ENCODE measurements at places on chromosomes 6 and 20.

DNA sequence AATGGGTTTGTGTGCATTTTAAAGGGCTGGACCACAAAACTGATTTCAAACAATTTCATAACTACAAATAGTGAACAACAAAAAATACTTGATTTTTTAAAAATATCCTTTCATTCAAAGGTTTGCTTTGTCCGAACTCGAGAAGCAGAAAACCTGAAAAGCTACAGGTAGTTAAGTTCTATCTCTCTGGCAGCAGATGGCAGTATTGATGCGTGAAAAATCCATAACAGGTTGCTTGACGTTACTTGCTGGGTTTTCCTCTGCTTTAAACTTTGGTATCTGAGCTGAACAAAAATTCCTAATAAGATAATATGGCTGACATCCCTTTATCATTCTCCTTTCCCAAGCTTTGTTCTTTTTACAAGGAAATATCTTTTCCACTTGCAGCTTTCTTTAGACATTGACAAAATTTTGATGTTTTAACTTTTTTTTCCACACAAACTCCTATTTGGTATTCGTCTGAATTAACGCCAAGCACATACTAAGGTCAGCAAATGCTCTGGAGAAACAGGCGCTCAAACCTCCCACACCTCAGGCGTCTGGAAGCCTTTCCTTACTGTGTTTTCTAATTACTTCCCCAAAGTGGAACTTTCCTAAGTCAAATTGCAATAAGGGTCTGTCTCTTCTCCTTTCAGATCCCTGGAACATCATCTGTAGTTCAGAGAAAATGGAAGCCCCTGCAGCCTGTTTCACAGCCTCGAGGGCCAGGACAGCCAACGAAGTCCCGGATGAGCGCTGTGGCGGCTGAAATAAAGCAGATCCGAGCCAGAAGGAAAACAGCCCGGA lies 50.3 kb upstream of the GFRAL start:
- DNase-seq: peak; percentile 16

DNA sequence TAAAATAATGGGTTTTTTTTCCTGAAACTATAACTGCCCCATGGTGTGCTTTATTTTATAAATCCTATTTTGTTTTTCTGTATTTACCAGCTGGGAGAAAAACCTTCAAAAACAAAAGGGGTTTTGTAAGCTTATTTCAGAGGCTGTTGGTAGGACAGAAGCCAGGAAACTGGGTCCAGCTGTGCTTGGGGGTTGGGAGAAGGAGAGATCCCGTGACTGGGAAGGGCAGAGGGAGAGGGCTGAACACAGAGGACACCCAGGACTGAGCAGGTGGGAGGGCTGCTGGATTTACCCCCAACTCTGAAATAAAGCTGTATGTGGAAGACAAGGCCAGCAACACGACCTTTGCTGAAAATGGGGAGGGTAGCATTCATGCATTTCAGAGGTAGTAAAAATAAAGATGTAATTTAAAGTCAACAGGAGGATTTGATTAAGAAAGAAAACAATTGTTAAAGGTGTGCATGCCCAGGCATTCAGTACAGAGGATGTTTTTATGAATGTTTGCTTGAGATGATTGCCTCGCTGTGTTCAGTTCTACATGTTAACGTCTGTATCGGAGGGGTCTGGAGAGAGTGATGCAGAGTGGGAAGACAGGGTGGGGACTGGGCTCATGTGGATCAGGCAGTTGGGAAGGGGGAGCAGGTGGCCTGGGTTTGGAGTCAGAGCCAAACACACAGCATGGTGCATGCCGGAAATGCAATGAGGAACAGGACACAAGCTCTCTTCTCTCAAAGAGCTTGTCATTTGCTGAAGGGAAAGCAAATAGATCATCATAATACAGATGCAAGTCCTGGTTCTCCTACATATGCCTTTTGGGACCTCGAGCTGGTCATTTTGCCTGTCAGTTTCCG lies 21.4 kb downstream of the ARFGEF3 start:
- DNase-seq: no peak

GRCh38 chr6:32852844-32853540 lies 512 bp downstream of the TAP1 start:
- no peak for DNase-seq

DNA sequence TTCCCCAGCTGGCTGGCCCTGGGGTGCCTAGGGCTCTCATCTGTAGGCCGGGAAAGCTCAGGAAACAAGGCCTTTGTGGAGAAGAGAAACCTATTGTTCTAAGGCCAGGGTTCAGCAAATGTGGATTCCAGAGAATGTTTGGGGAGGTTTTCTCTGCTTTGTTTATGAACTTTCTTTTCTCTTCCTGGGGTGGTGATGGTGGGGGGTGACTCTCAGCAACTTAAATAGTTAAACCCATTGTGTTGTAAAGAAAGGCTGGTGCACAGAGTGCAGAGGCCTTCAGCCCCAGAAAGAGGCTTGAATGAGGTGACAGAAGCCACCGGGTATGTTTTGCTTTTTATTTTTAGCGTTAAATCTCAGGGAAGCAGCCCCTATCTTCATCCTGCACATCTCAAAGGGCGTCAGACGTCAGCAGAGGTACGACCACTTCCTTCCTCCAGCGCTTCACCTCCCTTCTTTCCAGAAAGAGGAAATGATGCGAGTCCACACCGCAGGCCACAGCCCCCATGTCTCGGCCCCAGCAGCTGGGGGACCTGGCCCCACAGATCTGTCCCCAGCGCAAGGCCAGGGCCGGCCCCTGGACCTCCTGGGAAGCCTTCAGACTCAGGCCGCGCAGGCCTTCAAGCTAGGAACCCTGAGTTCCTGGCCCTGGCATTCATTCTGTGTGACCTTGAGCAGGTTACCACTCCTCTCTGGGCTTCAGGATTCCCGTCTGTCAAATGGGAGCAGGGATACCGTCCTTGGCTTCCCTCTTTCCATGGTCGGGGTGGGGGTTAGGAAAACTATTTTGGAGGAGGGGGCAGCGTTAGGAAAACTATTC lies 605 bp upstream of the PPP1R16B start:
- no peak for DNase-seq

GRCh38 chr20:3276680-3277015 lies 37.7 kb upstream of the SLC4A11 start:
- no peak for DNase-seq

GRCh38 chr6:168280899-168281245 lies 38.7 kb downstream of the DACT2 start:
- DNase-seq: no peak

- DNase-seq: no peak
Measured at GRCh38 chr20:58135441-58136148, 92.9 kb downstream of the ANKRD60 start.

DNA sequence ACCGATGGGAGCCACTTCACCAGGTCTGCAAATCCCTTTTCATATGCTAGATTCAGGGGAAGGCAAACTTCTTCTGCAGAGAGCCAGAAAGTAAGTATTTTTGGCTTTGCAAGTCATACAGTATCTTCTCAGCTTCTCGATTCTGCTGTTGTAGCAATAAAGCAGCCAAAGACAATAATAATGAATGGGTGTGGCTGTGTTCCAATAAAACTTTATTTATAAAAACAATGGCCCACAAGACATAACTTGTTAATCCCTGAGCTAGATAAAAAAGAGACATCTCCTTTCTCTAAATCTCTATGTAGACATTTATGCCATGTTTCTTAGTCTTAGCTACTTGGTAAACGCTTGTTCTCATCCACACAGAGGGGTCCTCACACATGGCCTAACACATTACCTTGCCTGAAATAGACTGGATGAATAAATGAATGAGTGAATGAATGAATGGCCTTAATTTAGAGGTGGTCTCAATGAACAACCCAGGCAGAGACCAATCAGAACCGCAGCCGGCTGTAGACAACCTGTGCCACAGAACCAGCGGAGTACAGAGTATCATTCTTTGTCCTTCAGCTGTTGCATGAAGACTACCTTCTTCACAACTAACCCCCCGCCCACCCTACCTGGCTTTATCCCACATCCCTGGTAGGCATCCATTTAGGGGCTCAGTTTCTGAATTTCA lies 13.5 kb upstream of the PREX1 start:
- DNase-seq: no peak

- DNase-seq: no peak
Measured at GRCh38 chr6:85285934-85286333, 163.9 kb upstream of the NT5E start.

DNA sequence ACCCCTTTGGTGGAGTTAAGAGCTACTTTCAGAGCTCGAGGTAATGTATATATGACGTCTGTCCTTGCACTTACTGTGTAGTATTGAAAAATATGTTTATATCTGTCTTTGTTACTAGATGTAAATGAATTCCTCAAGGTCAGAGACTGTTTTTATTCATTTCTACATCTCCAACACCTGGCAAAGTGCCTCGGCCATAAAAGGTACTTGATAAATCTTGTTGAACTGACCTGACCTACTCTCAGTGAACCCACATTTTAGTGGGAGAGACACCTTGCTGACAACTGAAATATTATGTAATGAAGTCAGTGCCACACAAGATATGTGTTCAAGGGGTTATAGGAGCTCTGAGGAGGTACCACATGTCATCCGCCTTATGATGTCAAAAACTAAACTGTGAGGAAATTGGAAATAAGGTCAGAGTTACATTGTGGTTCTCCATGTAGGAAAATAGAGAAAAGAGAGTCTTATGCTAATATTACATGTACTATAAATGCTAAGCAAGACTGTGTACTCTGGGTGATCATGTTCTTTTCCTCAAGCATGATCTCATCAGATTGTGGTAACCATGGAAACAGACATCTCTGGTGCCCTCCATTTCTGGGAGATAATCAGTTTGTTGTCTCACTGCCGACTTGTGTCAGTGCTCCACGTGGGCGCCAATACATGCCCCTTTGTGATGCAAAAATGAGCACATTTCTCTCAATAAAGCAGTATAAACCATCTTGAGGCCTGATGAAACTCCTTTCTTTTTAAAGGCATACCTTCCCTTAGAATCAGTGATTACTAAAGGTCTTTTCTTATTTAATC lies 5.7 kb upstream of the TMEM30A start:
- no peak for DNase-seq

- DNase-seq: no peak
Measured at GRCh38 chr6:70668499-70668812, 773 bp downstream of the SMAP1 start.

DNA sequence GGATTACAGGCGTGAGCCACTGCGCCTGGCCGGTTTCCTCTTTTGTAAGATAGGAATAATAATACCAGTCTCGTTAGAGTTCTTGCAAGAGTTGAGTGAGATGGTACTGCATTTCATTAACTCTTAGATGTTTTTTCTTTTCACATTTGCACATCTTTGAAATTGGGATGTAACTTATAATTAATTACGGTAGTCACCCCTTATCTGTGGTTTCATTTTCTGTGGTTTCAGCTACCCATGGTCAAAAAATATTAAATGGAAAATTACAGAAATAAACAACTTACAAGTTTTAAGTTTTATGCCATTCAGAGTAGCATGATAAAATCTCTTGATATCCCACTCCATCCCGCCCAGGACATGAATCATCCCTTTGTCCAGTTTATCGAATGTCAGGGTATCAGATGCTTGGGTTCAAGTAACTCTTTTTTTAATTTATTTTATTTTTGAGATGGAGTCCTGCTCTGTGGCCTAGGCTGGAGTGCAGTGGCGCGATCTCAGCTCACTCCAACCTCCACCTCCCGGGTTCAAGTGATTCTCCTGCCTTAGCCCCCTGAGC lies 15.4 kb downstream of the PTK7 start:
- no peak for DNase-seq

DNA sequence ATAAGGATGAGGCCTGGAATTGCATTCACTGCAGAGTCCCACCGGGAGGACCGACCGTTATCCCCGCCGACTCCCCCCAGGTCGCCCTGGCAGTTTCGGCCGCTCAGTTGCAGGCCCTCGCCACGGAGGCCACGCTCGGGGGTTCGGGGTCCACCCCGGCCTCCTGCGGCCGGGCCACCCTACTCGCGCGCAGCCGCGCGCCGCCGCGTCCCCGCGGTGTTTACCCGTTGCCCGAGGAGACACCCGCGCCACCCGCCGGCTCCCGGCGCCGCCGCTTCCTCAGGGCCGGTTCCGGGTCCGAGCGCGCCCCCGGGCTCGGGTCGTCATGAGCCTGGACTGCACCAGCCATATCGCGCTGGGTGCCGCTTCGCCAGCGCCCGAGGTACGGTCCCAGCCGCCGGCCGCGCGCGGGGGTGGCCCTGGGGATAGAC lies at the start of gene CCDC170:
Gene CCDC170, plus strand, starts transcription at position 214 of the 431 bp plus-strand sequence. Its CDS starts 112 bp downstream, at position 326.
- no peak for DNase-seq

DNA sequence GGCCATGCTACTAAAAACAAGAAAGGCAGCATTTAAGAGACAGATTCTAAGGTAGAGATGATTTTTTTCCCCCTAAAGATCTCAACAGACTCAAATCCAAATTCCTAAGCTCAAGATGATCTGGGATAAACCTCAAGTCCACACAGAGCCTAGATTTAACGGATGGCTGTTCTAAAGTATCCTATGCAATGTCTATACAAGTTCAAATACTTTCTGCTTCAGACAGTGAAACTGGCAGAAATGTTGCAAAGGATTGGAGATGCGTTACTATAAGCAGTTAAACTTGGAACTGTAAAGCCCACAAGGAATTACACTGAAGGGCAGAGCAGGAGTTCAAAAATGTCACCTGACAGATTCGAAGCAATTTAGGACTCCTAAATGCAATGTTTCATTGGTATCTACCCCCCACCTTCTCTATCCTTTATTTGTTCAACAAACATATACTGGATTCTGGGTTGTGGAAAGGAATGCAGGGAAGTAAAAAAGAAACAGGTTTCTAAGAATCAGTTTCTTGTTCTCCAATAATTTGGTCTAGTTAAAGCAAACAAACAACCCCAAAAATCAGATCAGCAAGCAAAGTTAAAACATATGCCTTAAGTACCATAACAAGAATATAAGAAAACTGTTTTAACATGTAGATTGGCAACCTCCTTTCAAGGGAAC lies 1.6 kb downstream of the DNAAF9 start:
- DNase-seq: no peak

GRCh38 chr20:57124800-57125517 lies 141.5 kb downstream of the BMP7 start:
- no peak for DNase-seq

GRCh38 chr6:83193747-83194566 lies 800 bp downstream of the RWDD2A start:
- no peak for DNase-seq

GRCh38 chr20:7770578-7770977 lies 169.7 kb downstream of the HAO1 start:
- DNase-seq: peak; percentile 2

DNA sequence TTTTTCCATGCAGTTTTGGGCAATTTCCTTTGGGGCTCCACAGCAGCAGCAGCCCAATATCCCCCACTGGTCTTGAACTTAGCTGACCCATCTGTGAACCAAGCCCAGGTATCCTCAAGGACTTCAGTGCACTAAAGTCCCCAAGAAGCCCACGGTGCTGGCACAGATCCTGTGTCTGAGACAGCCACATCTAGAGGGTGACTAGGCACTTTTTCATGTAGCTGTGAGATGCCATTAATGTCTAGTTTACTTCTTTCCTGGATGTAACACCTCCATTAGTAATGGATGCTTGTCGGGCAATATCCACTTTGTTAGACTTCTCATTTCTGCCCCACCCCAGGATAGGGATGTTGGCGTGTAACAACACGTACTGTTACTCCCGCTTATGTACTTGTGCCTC lies 176.2 kb upstream of the PROKR2 start:
- no peak for DNase-seq

DNA sequence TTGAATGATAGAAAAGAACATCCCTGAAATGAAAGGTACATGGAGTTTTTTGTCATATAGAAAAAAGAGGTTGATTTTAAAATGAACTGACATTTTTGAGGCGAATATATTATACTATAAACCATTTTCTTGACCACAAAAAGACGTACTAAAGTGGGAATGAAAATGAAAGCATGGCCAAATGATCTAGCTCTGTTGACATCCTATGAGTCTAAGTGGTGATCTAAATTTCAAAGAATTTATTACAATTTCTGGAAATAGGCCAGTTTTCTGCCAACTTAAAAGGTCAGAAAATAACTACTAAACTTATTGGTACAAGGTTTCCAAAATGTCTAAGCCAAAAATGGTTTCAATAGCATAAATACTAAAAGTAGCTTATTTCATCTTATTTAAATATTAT lies 536.8 kb downstream of the EYS start:
- no peak for DNase-seq

All from GM12864 (cell line).